Fibroblast of the aortic adventitia (primary cell): ENCODE measurements at places on chromosomes 5 and 9. TPM values are rescaled to one million over a fixed set of nuclear protein-coding genes. Genes with fewer than 3 reads are reported as not detected.

The SV2C gene
- total RNA-seq = 0.08 TPM in 1 of 2 replicates, not detected in the other

DNA sequence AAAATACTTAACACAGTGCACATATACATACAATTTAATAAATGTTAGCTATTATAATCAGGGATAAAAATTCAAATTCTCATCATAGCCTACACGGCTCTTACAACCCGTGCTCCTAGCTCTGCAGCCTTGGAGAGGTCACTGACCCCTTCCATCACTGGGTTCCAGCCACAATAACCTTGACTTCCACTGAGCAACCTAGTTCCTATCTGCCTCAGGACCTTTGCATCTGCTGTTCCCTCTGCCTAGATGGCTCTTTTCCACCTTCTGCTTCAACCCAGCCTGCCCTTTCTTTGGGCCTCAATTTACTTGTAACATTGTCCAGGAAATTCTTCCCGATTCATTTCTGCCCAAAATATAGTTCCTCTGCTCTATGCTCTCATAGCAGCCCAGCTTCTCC is 8.9 kb upstream of the DELE1 start:
- no peak for DNase-seq

The MAN1B1 gene
- total RNA-seq = 50.8 and 103 TPM in 2 replicates

GRCh38 chr9:110125763-110126351 is 82.1 kb downstream of the C9orf152 start:
- DNase-seq = no peak

The DMRTA1 gene
- 0.81 and 0.90 TPM in 2 replicates for total RNA-seq

- peak; percentile 76 for DNase-seq
Observed at GRCh38 chr5:139651853-139652787, 4.0 kb downstream of the CXXC5 start.

- DNase-seq = no peak
Observed at GRCh38 chr9:11992866-11993265, 700.3 kb upstream of the TYRP1 start.

The TUT7 gene
- total RNA-seq = 44.2 and 116 TPM in 2 replicates

The RGMB gene
- total RNA-seq = 17.6 and 145 TPM in 2 replicates

GRCh38 chr5:14628346-14628745 is 36.2 kb upstream of the OTULIN start:
- DNase-seq = peak; percentile 73

DNA sequence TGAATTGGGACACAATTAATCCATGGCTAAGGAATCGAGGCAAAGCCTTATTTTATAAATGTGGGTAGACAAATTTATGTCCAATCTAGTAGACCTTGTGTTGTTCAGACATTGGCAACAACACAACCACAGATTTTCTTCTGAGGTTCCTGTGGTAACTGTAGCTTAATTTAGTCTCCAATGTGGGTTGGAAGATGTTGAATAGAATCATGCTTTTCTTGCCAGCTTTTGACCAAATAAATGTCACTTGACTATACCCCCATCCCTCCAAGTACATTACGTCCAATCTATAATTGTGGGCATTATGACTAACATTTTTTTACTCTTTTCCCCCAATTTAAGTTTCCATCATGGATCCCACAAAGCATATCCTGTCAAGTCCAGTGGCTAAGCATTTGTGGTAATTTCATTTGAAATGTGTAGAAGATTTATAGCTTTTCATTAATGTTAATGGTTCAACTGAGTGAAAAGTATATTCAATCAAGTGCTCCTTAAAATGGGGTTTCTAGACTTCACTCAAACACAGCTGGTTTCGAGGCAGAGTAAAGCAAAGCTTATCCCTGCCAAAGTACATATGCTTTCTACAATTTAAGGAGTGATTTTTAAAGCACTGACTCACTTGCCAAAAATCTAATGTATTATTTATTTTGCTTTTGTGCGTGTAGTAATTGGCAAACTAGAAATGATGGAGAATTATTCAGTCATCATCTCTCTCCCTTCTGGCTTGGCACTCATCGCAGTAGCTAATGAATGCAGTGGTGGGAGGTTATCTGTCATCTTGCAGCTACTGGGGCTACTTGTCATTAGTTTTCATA is 141.8 kb downstream of the FAM174A start:
- DNase-seq = peak; percentile 40

The FGD3 gene
- not detected in 2 replicates for total RNA-seq

GRCh38 chr5:34831303-34831702 is 7.7 kb upstream of the TTC23L start:
- peak; percentile 22 for DNase-seq

GRCh38 chr5:62001640-62002039 is 304.4 kb upstream of the KIF2A start:
- no peak for DNase-seq
